ENCODE measurements at places on chromosomes 3 and 15.

- no peak for DNase-seq
Observed at GRCh38 chr3:171397089-171397488, 63.1 kb downstream of the TNIK start.

DNA sequence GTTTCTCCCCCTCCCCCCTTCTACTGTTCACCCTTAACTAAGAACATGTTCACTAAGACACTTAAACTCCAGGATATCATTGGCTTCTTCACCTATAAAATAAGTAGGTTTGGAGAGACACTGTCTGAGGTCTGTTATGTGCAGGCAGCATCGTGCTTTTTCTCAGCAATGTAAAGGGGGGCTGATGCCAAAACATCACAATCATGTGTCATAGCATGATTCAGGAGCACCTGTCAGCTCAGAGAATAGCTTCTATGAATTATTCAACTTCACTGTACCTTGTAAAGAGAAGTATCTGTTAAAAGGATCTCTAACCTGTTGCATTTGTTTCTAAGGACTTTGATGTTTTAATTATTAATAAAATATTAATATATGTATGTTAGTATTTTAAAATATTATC lies 211.4 kb upstream of the EPHA3 start:
- no peak for DNase-seq

DNA sequence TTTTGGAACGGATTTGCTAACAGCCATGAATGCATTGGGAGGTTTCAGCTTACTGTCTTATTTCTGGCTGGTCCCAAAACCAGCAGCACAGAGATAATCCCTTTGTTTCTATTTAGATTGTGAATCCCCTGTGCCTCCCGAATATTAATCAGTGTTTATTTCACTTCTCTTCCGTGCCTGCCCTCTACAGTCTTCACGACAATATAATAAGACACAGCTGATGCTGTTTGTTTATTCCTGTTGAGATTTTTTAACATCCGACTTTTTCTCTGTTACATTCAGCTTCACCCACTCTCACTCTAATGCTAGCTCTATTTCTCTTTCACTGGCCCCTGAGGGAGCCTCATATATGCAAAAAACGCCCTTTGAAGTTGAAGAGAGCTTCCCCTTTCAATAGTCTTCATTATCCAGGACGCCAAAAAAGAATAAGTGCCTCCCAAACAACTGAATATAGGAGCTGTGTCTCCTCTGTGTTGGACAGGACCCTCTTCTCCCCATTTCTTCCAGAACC lies 995.3 kb downstream of the ROBO2 start:
- no peak for DNase-seq

DNA sequence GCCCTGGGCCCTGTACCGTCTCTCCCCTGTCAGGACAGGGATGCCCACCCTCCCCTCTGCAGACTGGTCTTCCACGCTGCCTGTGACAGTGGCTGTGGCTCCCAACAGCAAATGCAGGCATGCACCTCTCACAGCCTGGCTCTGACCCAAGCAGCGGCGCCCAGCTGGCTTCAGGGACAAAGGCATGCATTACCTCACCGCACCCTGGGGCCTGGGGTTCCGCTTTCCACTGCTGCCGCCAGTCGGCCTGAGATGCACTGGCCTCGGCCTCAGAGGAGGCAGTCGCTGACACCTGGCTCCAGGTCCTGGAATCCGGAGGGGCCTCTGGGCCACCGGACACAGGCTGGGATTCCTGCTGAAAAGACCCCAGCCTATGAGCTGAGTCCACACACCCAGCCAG lies 70.3 kb downstream of the SCN5A start:
- DNase-seq: no peak

- no peak for DNase-seq
Observed at GRCh38 chr15:29870495-29871151, 48.4 kb upstream of the TJP1 start.

DNA sequence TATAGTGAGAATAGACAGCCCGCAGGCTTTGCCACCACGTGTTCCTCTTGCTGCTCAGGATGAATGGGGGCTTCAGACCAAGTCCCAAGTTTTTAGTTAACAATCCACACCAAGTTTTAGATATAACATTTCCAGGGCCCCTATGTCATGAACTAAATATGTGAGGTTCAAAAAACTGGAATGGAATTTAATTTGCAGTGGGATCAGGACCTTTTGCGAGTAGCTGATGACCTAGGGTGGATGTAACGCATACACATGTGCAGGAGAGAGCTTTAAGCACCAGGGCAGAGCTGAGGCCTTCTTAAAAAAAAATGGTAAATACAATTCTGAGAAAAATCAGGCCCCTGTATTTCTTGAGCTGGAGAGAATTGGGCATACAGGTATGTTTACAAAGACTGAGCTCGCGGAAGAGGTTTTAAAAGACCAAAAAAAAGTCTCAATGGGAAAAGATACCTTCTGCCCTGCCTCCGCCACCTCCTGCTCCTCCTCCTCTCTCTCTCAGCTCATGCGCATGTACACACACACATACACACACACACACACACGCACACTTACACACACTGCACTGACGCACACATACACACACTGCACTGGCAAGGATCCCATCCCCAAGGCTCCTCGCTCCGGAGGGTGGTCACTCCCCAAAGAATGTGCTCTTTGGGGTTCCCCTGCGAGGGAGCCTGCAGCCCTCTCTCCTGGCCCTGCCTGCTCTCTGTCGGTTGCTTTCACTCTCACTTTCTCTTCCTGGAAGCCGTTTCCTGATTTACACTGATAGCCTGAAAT lies 48.2 kb upstream of the IGF1R start:
- peak; percentile 5 for DNase-seq

DNA sequence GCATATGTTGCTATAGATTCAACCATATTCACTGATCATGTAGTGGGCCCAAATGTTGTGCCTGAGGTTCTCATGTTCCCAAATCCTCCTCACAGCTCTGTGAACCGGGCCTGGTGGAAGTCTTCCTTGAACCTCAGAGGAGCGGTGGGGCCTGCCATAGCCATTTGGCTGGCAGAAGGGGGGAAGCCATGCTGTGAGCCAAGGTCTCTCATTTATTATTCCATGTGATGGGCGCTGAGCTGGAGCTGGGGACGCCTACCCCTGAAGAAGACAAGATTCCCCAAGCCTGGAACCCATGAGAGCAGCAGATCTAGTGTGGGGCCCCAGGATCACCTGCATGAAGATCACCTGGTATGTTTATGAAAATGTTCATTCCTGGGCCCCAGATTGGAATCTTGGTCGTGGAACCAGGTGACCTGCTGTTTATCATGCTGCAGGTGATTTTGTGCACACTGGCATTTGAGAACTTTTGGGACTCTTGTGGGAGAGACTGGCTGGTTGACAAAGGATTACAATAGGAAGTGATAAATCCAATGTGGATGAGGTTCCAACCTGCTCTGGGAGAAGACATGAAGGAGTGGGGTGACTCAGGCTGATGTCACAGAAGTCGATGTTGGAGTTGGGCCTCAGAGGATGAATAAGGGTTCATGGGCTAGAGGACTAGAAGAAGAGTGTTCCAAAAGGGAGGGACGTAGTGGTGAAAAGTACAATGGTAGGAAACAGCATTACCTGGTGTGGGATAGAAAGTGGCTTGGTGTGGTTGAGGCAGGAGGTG lies 102.1 kb downstream of the ASB7 start:
- DNase-seq: no peak

DNA sequence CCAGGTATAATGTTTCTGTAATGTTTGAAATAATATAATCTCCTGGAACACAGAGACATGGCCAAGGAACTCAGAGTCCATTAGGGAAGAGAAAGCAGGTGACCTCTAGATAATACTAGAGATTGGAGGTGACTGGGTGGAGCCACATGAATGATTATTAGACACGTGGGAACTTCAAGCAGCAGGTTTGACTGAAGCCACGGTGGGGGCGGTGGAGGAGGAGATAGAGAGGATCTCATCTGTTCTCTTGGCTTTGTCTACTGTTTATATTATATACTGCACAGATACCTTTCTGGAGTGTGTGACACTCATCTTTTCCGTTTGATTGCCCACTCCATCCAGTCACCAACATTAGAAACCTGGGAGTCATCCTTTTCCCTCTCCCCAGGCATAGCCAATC lies 33.7 kb downstream of the KIF7 start:
- no peak for DNase-seq

- DNase-seq: no peak
Observed at GRCh38 chr3:115855911-115856310, 232.6 kb downstream of the GAP43 start.

- DNase-seq: no peak
Observed at GRCh38 chr3:153617463-153617862, 455.4 kb downstream of the RAP2B start.

GRCh38 chr3:133487920-133488540 lies 85.5 kb upstream of the CDV3 start:
- DNase-seq: no peak

DNA sequence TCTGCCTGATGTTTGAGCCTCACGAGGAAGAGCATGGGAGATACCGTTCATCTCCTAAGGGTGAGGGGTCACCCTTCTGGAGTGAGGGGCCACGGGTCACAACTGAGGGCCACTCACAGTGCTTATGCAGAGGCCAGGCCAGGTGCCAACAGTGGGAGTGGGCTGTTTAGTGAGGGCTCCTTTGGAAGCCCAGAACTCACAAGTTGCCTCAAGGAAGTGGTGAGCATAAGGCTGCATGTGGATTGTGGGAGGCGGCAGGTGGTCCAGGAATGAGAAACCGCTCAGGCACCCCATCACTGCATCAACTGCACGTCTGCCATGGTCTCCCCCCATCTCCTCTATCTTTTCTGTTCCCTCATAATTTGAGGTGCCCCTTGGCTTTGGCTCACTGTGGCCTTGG lies 26.5 kb downstream of the SPSB4 start:
- DNase-seq: no peak

DNA sequence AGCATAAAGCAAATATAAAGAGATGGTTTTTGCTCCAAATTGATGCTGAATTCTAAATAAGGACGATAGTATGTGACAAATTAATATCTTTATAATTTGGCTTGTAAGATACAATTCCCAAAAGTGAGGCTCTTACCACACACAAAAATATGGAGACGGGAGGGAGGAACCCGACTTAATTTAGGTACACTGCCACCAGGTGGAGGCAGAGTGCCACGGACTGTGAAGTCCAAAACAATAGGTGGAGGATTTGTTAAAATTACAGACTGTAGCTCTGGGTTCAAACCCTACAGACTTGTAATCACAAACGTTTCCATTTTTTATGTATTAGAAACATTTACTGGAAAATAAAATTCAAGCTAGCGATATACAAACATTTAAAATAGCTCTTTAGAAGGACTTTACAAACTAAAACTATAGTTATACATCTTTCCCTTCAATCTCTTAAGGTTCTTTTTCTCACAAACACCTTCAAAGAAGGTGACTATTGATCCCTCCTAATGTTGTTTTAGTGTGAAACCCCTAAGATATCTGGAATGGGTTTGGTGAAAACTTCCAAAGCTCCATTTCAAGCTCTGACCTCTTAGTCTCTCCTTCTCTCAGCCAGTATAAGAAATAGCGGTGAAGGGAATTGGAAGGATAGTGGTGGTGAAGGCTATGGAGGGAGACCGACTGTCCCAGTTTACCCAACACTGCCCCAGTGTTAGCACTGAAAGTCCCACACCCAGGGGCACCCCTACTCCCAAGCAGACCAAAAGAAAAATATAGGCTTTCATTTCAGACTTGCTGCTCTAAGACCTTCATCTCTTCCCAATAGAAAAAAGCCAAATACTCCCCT lies 89.7 kb downstream of the AQP9 start:
- DNase-seq: peak; percentile 15

DNA sequence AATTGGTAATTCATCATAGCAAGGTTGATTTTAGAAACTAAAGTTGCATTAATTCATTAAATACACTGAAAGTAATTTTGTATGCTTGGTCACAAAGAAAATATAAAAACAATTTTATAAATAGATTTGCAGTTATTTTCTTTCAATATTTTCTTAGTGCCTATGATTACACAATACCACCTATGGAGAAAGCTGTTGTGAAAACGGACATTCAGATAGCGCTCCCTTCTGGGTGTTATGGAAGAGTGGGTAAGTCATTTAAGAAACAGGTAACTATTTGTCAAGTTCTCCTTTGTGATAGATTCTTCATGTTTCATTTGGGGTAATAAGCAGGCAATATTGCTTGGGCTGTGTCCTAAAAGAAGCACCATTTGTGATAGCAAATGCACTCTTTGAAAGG lies 3.0 kb downstream of the DUT start:
- no peak for DNase-seq

- no peak for DNase-seq
Observed at GRCh38 chr3:11717301-11717700, 73.6 kb upstream of the VGLL4 start.

DNA sequence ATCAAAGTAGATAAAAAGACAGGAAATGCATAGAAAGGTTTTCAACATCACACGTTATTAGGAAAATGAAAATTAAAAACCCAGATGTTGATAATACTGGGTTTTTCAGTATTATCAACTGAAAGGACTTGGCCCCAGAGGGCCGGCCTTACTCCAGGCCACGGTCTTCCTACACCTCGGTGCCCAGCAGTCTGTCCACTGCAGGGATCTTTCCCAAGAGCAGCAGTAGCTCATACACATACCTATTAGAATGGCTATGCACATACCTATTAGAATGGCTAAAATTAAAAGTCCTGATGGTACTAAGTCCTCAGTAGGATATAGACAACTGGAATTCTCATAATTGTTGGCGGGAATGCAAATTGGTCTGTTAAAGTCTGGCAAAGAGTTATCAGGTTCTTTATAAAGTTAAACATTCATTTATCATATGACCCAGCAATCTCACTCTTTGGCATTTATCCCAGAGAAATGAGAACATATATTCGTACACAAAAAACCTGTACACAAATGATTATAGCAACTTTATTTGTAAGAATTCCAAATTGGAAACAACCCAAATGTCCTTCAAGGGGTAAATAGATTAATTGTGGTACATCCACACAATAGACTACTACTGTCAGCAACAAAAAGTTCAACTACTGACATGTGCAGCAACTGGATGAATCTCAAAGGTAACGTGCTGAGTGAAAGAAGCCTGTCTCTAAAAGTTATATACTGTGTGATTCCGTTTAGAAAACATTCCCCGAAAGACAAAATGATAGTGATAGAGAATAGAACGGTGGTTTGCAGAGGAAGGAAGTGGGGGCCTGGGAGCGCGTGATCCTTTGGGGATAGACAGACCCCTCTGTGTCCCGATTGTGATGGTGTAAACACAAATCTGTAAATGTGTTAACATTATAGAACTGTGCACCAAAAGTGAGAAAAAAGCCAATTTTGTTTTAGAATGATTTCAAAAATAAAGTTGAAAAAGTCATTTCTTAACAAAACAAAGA lies 62.3 kb downstream of the MCTP2 start:
- no peak for DNase-seq

- DNase-seq: no peak
Observed at GRCh38 chr3:66816090-66816761, 181.9 kb upstream of the KBTBD8 start.
